ENCODE measurements at places on chromosomes 3 and 15. TPM values are rescaled to one million over a fixed set of nuclear protein-coding genes. Genes with fewer than 3 reads are reported as not detected.

Gene LRRN1
- not detected for total RNA-seq

Gene PRR20G
- not detected for total RNA-seq

Gene FGF12
- total RNA-seq = not detected

Gene B3GALNT1
- total RNA-seq = 5.8 TPM

Gene CASR
- total RNA-seq = not detected

Gene MRPL46
- total RNA-seq = 16.0 TPM

Gene NR2E3
- total RNA-seq = not detected

Gene ALDH1A2
- 38.3 TPM for total RNA-seq

Gene CTXN2
- total RNA-seq = not detected

Gene CYP1A2
- not detected for total RNA-seq

Gene IGSF10
- 3.4 TPM for total RNA-seq

Gene CCR4
- total RNA-seq = 0.32 TPM

Gene ASTE1
- 5.0 TPM for total RNA-seq

Gene CCR1
- total RNA-seq = not detected

Gene COLQ
- 1.3 TPM for total RNA-seq

Gene SAMMSON
- total RNA-seq = not detected

Gene PROK2
- total RNA-seq = not detected

Gene CCDC54
- not detected for total RNA-seq

Gene WDR5B
- 5.5 TPM for total RNA-seq
